ENCODE measurements at places on chromosomes 6 and 20.

GRCh38 chr20:58241766-58242465, 13.5 kb upstream of the ANKRD60 start:
- no peak for DNase-seq

GRCh38 chr6:110875548-110876169, 1.1 kb downstream of the AMD1 start:
- DNase-seq, result peak; percentile 66

- no peak for DNase-seq
Measured at GRCh38 chr6:96675597-96675996, 112.7 kb downstream of the FHL5 start.

- DNase-seq, result no peak
Measured at GRCh38 chr20:25083141-25083772, 1.3 kb upstream of the VSX1 start.

GRCh38 chr6:14984519-14984853, 261.4 kb upstream of the JARID2 start:
- DNase-seq, result peak; percentile 29

DNA sequence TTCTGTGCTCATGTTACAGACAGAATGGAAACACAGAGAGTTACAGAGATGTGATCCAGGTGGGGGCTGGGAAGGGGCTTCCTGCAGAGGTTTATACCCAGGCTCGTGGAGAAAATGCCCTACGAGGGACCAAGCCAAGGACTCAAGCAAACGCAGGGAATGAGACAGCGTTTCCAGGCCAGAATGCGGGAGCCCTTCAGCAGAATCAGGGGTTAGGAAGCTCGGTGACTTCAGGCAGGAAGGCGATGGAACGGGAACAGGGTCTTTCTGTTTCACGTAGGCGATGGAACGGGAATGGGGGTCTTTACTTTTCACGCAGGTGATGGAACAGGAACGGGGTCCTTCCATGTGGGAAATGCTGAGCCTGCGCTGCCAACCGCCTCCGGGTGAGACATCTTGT, 82.6 kb downstream of the THBS2 start:
- no peak for DNase-seq

- no peak for DNase-seq
Measured at GRCh38 chr6:157014871-157015270, 237.7 kb downstream of the ARID1B start.

GRCh38 chr20:24572862-24573261, 103.4 kb downstream of the SYNDIG1 start:
- DNase-seq, result no peak

- DNase-seq, result no peak
Measured at GRCh38 chr6:14337152-14337551, 219.6 kb downstream of the CD83 start.

GRCh38 chr6:31582230-31582643, at the start of gene LTB:
Gene LTB (minus strand): TSS chr6:31582424. CDS start chr6:31582417, 7 bp downstream.
- DNase-seq, result no peak

GRCh38 chr20:58097429-58097828, 131.0 kb downstream of the ANKRD60 start:
- DNase-seq, result no peak

DNA sequence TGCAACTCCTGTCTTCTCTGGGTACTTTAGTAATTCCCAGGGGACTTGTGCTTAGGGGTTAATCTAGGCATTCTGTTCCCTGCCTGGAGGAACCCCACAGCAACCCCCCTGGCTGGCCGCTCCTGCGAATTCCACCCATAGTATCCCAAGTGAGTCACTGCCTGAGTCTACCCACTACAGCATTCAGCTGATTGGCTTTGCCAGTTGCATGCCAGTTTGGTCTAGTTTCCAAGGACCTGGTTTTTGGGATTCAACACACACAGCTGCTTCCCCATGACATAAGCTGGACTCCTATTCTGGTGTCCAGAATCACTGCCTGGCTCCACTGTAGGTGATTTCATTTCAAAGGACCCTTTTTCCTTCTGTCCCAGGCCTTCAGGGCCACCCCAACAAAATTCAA, 40.3 kb downstream of the PLCG1 start:
- DNase-seq, result no peak

DNA sequence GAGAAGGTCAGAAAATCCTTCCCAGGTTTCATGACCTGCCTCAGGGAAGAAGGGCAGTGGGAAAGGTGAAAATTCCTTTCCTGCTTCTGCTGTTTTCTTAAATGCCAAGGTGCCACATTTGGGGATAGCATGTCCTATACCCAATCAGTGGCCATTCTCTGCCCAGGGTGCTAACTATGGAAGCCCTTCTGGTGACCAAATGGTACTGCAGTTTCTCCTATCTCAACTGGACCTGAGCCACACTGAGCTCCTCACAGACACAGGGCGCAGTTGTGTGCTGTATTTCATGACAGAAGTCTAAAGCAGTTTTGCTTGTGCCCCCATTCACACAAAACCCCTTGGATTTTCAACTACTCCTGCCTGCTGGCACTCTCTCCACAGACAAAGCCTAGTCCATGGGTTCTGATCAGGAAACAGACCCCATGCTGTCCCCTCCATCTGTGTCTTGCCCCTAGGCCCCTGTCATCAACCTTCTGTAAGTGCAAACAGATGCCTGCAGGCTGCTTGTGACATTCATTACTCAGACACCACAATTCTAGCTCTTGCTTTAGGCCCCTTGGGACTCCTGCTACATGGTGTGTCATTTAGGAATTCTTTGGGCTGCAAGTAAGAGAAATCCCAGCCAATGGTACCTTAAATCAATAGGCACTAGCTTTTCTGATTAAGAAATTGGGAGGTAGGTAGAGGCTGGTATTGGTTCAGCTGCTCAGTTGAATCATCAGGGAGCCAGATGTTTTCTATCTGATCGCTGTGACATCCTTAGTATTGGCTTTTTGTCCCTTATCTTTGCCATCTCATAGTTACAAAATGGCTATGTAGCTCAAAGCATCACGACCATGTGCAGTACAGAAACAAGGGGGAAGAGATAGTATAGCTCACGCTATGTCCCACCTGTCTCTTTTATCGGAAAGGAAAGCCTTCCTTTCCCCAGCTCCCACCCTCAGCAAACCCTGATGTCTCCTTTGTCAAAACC, 147.8 kb downstream of the CD83 start:
- peak; percentile 20 for DNase-seq

- DNase-seq, result peak; percentile 82
Measured at GRCh38 chr20:14498772-14499171, 161.4 kb upstream of the FLRT3 start.

GRCh38 chr20:22088882-22089281, 383.4 kb downstream of the PAX1 start:
- DNase-seq, result no peak

DNA sequence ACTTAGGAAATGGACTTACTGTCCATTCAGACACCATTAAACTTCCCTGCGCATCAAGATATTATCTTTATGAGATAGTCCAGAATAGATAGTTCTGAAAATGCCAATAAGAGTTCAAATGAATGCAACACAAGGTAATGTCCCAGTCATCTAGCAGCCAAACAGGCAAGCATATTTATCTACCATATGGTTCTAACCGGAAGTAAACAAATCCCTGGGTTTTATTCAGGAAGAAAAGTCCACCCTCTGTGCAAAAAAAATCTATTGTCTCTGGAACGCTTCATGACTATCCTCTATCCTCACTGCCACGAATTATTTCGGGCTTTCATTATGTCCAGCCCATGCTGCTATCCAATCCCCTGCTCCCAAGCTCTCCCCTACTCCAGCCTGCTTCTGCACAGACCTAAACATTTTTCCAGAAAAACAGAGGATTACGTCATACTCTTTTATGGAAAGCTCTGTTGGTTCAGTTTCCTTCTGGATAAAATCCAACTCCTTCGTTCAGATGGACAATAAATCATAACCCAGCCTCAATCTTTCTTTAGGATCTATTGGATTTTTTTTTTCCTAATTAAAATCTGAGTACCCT, 11.4 kb downstream of the PPIL6 start:
- DNase-seq, result no peak

GRCh38 chr6:142740449-142740848, 204.5 kb downstream of the HIVEP2 start:
- DNase-seq, result no peak

GRCh38 chr6:143843677-143843999, 500 bp downstream of the LTV1 start:
- no peak for DNase-seq

Data from BE2C (cell line).